Left kidney (tissue), 8 donors: ENCODE measurements at places on chromosomes 13 and 19. TPM values are rescaled to one million over a fixed set of nuclear protein-coding genes. Genes with fewer than 3 reads are reported as not detected.

DNA sequence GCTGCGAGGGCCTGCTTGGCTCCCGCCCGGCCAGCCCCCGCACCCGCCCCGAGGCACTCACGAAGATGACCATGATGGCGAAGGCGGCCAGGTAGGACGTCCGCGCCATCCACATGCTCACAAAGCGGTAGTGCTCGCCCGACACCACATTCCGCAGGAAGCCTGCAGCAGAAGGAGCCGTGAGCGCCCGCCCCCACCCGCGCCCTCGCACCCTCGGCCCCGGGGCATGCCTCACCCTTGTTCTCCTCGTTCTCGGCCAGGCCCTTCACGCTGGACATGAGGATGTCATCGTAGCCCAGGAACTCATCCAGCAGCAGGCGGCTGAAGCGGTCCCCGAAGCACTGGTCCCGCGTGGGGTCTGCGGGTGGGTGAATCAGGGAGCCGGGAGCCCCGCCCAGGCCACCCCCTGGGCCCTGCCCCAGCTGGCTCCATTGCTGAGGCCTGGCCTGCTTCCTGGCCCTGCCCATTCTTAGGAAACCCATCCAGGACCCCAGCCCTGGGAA lies 9.0 kb downstream of the TMEM259 start:
- no peak for DNase-seq

- peak; percentile 62 for DNase-seq
Measured at GRCh38 chr13:100644371-100644770, 30.2 kb downstream of the TMTC4 start.

Gene LAIR1
- polyA plus RNA-seq: 3.2 TPM

GRCh38 chr13:50512474-50513299 lies 330.8 kb downstream of the DLEU7 start:
- peak; percentile 59 for DNase-seq

DNA sequence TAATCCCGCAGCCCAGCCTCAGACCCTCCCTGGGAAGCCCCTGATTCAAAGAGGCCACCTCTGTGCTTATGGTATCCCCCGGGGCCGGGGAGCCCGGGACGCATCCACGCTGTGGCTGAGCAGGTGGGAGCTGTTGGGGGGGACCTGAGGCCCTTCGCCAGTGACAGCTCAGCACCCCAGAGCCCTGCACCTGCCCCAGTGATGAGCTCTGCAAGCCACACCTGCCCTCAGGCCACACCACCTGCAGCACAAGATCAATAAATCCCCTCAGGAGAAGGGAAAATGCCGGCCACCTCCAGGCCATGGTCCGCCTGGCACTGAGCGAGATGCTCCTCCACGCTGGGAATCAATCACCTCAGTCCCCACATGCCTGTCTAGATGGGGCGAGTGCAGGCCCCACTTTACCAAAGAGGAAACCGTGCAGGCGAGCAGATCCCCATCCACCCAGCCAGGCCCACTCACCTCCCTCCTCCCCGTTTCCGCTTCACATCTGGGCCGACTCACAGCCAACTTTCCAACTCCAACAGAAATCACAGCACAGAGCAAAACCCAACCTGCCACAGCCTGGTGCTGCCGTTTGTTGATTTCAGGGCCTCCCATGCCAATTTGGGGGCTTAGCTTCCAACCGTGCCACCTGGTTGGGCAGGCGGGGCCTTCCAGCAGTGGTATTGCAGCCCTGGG lies 12.8 kb downstream of the MOB3A start:
- no peak for DNase-seq

Gene IGFL1
- not detected for polyA plus RNA-seq

DNA sequence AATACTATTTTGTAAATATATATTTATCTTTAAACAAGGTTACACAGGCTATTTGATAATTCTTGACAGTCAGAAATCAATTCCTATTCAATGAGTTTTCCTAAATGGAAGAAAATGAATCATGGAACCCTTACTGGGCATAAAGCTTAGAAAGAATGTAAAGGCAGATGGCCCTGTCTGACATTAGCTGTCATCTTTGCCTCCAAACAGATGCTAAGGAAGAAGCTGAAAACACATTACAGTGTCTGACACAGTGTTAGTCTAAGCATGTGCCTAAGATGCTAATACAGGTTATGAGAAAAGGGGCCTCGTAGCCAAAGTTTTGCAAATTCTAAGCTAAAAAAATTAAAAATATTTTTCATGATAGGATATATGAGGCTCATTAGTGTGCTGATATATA lies 112.8 kb downstream of the ITGBL1 start:
- DNase-seq: no peak
